ENCODE measurements at places on chromosomes 11 and 22.
A peak's percentile ranks its signal among the peaks of the same experiment; 100 is the strongest.

DNA sequence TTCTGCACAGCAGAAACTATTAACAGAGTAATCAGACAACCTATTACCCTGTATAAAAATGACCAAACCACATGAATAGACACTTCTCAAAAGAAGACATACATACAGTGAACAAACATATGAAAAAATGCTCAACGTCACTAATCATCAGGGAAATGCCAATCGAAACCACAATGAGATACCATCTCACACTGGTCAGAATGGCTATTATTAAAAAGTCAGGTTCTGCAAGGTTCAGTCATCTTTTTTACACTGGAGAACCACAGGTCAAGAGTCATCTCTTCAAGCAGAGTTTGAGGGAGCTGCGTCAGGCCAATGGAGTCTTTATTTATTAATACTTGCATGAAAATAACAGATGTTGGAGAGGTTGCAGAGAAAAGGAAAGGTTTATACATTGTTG lies 40.4 kb downstream of the RCN1 start:
- DNase-seq: peak; percentile 59

DNA sequence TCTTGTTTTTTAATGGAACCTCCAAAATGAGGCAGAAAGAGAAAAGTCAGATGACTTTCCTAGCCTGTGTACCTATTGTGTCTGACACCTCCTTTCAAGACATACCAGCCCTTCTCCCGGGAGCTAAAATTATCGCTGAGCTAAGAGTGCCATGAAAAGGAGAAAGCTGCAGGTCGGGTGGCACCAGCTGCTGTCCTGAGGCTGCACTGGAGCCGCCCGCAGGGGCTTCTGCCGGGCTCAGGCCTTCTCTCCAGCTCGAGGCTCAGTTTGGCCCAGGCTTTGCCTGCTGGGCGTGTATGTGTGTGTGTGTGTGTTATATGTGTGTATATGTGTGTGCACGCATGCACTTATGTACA lies 27.7 kb upstream of the RAB1B start:
- no peak for DNase-seq

GRCh38 chr11:46677169-46677568 lies 23.2 kb downstream of the ARHGAP1 start:
- DNase-seq: no peak

DNA sequence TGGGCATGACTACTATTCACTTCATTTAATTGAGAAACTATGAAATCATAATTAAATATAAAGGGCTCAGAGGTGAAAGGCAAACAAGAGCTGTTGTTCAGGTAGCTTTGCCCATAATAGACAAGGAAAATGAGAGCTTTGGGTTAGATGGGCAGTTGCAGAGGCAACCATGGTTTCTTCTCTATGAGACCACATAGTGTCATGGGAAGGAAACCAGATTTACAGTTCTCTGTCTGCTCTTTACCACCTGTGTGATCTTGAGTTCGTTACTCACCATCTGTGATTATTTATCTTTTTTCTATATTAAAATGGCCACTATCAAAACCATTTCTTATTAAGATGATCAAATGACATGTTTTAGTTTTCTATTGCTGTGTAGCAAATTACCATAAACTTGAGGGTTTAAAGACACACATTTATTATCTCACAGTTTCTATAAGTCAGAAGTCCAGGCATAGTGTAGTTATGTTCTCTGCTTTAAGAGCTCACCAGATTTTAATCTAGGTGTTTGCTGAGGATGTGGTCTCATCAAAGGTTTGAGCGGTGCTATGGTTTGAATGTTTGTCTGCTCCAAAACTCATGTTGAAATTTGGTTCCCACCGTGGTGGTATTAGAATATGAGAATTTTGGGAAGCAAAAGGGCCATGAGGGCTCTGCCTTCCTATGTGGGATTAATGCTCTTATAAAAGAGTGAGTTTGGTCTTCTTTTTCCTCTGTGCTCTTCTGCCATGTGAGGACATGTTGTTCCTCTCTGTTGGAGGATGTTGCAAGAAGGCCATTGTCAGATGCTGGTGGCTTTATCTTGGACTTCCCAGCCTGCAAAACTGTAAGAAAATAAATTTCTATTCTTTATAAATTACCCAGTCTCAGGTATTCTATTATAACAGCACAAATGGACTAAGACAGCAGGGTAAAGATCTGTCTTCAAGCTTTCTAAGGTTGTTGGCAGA lies 38.2 kb downstream of the OR2AG2 start:
- no peak for DNase-seq

GRCh38 chr11:44191322-44192016 lies 96.0 kb downstream of the EXT2 start:
- DNase-seq: no peak

GRCh38 chr11:75845324-75845723 lies 30.3 kb downstream of the UVRAG start:
- no peak for DNase-seq
